ENCODE measurements at places on chromosomes 16 and 17. TPM values are rescaled to one million over a fixed set of nuclear protein-coding genes. Genes with fewer than 3 reads are reported as not detected.

- DNase-seq, result no peak
Observed at GRCh38 chr17:61345825-61346666, 53.6 kb upstream of the TBX2 start.

DNA sequence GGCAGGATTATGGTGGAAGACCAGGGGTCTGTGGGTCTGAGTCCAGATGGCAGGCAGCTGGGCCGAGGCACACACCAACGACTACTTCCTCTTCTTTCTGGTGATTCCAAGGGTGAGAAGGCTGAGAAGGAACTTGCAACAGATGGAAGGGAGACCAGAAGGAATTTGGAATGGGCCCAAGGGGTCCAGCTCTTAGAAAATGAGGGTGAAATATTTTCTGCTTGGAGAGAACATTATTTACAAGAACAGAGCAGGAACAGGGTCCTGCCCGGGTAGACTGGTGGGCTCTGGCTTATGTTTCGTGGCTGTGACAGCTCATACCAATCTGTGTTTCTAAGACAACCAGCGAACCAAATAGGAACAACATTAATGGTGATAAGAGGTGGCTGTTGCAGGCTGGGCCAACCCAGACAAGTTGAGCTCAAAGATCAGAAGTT is 36.6 kb downstream of the CCDC42 start:
- no peak for DNase-seq

DNA sequence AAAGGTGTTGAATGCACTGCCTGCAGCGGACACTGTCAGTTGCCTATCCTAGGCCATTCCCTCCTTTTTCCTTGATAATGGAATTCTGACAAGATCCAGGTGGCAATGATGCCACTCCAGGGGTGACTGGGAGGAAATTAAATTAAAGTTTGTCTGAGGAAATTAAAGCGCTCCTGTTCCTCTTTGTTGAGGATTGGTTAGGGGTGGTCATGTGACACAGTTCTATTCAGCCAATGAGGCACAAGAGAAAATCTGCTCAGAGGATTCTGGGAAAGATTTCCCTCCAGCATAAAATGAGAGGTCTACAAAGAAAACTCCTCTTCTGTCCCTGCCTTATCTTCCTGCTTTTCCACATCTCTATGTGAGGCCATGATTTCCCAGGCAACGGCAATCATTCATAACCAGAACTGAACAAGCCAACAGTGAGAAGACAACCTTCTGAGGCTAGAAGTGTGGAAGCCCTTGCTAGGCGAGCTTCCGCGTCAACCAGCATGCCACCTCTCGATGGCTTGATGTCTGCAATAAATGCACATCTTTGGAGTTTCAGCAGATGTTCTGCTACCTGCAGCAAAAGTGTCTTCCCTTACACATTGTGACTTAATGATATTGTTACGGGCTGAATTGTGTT is 5.6 kb upstream of the BCO1 start:
- no peak for DNase-seq

DNA sequence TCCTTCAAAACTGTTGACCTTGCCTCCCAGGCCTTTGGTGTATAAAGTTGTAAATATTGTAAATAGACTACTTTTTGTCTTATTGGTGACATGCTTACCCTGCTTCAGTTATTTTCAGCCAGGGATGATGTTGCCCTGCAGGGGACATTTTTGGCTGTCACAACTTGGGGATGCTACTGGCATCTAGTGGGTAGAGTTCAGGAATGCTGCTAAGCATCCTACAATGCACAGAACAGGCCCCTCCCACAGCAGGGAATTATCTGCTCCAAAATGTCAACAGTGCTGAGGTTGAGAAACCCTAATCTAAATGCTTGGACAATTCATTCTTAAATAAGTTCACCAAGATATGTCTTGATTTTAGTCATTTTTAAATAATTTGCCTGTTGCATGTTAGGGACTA is 459.8 kb downstream of the PMP22 start:
- DNase-seq, result no peak

GRCh38 chr16:51655249-51655648 is 504.2 kb upstream of the SALL1 start:
- DNase-seq, result no peak

DNA sequence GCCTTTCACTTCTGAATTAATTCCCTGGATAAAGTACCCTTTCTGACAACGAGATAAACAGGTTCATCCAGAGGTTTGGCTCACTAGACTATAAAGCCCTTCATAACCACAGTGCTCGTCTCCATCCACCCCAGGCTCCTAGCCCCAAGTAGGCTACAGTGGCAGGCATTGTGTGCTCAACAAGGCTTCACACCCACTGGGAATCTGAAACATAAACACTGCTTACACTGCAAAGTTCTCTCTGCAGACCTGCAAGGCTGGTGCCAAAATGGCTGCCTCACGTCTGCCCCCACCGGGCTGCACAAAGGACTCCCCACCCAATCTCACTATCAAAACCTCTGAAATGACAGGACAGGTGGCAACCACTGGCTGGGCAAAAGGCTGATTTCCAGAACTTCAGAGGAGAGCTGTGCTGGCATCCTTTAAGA is 5.1 kb upstream of the HLF start:
- no peak for DNase-seq

- DNase-seq, result no peak
Observed at GRCh38 chr17:78026381-78026780, 67.9 kb downstream of the TNRC6C start.

GRCh38 chr17:58974354-58974753 is 132.3 kb downstream of the TRIM37 start:
- no peak for DNase-seq

- DNase-seq, result no peak
Observed at GRCh38 chr16:19916064-19916463, 31.4 kb upstream of the GPRC5B start.

DNA sequence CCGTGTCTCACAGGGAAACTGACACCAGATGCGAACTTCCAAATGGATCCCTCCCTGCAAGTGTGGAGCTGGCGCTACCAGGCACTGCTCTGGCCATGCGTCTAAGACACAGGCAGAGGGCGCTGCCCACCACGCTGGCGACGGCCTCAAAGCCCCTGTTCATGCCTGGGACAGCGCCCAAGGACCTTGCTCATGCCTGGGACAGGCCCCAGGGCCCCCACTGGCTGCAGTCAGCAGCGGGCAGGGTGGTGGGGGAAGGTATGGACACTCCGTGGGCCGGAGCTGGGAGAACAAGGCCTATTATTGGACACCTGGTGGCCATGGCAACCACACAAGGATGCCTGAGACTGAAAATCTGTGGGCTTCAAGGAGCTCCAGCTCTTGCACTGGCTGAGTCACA is 8.8 kb downstream of the ZG16B start:
- DNase-seq, result peak; percentile 70

DNA sequence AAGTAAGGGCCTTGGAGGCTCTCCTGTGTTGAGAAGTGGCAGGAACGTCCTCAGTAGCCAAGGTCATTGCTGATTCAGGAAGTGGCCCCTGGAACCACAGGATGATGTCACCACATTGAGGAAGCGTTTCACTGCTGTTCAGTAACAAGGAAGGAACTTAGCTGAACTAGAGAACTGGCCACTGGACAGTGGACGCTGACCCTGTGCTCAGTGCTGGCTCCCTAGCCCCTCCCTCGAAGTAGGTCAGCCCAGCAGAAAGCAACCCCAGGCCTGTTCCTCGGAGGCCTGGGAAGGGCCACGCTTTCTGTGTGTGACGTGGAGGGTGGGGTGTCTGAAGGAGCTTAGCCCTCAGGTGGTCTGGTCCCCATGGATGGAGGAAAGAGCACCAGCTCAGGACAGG is 58.3 kb downstream of the B9D1 start:
- DNase-seq, result peak; percentile 74

DNA sequence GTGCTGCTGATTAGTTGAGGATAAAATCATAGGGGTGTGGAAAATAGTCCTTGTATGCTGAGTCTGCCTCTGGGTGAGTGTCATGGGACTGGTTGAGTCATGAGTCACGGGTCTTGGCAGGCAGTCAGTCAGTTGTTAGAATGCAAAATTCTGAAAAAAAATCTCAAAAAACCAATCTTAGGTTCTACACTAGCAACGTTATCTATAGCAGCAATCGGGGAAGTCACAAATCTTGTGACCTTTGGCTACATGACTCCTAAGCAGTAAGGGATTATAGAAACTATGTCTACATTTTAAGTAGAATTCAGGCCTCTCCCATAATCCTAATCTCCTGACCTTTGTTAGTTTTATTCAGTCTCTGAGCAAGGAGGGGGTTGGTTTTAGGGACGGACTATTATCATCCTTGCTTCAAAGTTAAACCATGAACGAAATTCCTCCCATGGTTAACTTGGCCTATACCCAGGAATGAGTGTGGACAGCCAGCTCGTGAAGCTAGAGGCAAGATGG is 18.0 kb upstream of the PMFBP1 start:
- DNase-seq, result peak; percentile 32

DNA sequence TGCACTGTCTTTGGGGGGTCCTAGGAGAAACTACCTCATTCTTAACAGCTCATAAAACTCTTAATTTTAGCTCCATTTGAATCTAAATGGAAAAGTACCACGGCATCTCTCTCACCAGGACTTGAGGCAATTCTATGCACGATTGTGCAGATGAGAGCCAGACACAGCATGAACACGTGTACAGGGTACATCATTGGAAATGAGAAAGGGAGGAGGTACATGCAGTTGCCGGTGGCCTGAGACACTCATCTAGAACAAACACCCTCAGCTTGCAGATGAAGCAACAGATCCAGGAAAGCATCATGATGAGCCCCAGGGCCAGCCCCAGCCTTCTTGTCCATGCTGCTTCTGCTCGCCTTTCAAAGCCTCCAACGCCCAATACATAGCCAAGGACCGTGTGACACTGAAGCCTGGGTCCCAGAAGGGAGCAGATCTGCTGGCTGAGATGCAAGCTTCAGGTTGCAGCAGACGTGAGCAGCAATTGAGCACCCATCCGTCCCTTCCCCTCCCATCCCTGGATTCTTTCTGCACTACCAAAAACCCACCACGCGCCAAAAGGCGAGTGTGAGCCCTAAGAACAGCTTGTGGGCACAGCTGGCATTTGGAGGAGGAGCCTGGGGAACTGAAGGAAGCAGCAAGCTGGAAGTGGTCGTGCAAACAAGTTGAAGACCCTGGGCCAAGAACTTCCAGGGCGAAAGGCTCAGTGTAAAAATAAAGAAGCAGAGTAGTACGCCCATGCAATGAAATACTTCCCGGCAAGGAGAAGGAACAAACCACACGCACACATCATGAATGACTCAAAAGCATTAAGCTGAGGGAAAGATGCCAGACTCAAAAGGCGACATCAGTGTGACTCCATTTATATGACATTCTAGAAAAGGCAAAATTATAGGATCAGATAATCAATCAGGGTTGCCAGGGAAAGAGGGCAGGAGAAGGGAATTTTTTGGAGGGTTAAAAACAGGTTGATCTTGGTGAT is 7.3 kb upstream of the RCVRN start:
- no peak for DNase-seq

- DNase-seq, result peak; percentile 29
Observed at GRCh38 chr17:81509207-81509971, 3.2 kb downstream of the ACTG1 start.

DNA sequence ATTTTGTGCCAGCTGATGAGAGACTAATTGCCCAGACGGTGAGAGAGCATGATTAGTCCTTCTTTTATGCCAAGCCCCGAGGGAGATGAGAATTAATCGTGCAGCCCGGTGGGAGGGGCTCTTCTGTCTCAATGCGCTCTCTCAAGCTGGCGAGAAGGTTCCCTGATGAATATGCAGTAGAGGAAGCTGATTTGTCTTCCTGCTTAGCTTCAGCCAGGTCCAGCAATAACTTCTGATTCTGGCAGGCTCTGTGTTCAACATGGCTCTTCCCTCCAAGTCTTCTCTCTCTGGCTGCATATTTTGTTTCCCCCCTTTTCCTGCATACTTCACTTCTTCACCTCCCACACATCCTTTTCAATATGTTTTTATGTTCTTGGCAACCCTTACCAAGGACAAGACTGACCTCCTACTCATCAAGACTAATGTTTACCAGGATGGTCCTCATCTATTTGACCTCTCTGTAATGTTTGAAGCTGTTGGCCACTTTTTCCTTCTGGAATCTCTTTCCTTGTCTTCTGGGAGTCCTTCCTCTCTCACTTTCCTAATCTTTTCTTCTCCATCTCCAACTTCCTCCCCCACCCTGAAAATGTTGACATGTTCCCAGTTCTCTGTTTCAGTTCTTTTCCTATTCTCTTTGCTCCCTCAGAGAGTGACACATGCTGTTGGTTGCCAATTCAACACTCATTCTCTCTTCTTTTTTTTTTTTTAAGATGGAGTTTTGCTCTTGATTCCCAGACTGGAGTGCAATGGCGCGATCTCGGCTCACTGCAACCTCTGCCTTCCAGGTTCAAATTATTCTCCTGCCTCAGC is 33.1 kb downstream of the ARL4D start:
- peak; percentile 58 for DNase-seq

GRCh38 chr17:36111068-36111490 is 7.5 kb downstream of the CCL4 start:
- DNase-seq, result no peak

ZPBP2 gene
- not detected for total RNA-seq

ARHGDIG gene
- total RNA-seq, result 0.93 TPM

DCUN1D3 gene
- total RNA-seq, result 39.6 TPM

Data from endothelial cell of umbilical vein (primary cell).